Iris pigment epithelial cell (primary cell): ENCODE measurements at places on chromosomes 6 and 20.
A peak's percentile ranks its signal among the peaks of the same experiment; 100 is the strongest.

GRCh38 chr6:156953479-156954146 lies 176.4 kb downstream of the ARID1B start:
- DNase-seq: peak; percentile 98

GRCh38 chr20:4507288-4507719 lies 214.4 kb upstream of the PRND start:
- DNase-seq: peak; percentile 92

- DNase-seq: no peak
Measured at GRCh38 chr6:167921831-167922230, 75.6 kb upstream of the KIF25 start.

DNA sequence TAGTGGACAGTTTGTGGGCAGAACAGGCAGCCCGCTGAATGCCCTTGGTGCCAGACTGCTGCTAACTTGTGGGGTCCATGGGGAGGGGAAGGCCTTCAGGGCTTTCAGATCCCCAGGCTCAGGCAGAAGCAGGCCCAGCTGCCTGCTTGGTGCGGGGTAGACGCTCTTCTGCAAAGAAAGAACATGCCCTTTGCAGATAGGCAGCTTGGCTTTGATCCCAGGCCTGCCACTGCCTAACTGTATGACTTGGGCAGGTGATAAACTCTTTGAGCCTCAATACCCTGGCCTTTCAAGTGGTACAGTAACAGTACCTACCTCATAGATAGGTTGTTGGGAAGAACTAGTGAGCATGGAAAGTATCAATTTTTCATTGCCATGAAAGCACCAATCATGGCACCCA lies 28.4 kb downstream of the CHMP4B start:
- no peak for DNase-seq

DNA sequence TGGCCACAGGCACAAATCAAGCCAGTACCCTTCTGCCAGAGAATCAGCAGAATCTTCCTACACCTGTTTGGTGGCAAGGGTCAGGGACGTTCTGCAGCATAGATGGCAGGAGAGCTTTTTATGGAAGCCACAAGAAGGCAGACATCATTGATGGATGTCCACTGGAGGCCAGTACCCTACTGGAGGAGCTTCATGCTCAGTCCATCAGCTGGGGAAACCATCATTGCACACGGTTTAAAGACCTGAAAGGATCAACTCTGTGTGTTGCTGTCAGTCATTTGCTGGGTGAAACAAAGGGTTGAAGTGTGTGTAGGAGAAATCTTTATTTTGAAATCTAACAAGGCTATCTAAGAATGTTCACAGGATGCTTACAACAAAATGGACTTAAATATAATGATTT lies 158.9 kb upstream of the SASH1 start:
- no peak for DNase-seq

- peak; percentile 58 for DNase-seq
Measured at GRCh38 chr20:44491635-44492395, 16.1 kb downstream of the TTPAL start.

- DNase-seq: no peak
Measured at GRCh38 chr6:79188885-79189480, 45.5 kb downstream of the HMGN3 start.

DNA sequence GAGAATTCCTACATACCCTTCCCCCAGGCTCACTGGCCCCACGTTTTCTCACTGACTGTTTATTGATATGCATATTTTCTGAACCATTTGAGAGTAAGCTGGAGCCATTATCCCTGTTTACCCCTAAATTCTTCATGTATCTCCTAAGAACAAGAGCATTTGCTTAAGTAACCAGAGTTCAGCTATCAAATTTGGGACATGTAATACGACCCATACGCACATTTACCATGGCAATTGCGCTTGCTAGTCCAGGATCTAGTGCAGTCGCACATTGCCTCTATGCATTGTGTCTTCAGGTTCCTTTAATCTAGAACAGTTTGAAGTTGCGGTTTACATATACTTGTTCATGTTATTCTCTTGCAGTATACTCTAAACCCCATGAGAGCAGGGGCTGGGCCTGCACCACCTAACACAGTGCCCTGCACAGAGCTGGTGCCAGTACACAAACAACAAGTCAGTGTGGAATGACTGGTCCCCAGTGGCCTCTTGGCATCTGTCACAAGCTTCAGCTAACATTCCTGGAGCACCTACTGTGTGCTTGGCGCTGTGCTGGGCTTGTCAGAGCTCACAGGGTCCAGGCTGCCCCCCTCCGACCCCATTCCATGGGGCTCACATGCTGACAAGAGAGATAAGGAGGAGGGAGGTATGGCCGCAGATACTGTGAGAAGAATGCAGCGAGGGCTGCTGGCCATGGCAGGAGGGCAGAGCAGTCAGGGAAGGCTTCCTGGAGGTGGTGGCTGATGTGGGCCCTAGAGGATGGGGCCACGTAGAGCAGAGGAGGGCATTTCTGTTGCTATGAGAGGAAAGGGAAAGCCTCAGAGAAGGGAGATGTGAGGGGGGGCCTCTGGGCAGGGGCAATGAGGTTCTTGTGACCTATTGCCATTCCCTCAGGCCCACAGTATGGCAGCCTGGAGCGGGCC lies 28.1 kb downstream of the SPDEF start:
- no peak for DNase-seq

DNA sequence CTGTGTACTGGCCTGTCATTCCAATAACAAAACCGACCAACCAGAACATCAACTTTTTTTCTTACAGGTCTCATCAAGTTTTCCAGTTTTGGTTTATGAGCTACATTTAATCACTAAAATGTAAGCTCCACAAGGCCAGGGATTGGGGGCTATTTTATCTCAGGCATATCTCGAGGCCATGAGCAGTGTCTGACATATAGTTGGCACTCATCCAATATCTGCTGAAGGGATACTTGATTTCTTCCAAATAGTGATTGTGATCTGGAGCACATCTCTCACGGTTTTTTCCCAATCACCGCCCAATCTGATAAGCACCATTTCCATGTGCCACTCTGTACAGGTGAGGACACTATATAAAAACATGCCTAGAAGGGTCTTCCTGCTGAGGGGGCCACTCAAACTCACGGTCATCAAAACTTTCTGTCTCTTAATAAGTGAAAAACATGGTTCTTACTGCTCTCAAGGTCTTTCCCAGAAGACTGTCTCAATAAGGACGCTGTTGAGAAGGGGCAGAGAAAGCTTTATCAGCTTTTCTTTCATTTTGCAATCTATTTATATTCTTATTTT lies 65.5 kb downstream of the MAN1A1 start:
- DNase-seq: no peak

- DNase-seq: no peak
Measured at GRCh38 chr6:44497807-44498206, 110.3 kb downstream of the CDC5L start.

GRCh38 chr6:74690365-74690764 lies 515.5 kb downstream of the COL12A1 start:
- DNase-seq: peak; percentile 24

DNA sequence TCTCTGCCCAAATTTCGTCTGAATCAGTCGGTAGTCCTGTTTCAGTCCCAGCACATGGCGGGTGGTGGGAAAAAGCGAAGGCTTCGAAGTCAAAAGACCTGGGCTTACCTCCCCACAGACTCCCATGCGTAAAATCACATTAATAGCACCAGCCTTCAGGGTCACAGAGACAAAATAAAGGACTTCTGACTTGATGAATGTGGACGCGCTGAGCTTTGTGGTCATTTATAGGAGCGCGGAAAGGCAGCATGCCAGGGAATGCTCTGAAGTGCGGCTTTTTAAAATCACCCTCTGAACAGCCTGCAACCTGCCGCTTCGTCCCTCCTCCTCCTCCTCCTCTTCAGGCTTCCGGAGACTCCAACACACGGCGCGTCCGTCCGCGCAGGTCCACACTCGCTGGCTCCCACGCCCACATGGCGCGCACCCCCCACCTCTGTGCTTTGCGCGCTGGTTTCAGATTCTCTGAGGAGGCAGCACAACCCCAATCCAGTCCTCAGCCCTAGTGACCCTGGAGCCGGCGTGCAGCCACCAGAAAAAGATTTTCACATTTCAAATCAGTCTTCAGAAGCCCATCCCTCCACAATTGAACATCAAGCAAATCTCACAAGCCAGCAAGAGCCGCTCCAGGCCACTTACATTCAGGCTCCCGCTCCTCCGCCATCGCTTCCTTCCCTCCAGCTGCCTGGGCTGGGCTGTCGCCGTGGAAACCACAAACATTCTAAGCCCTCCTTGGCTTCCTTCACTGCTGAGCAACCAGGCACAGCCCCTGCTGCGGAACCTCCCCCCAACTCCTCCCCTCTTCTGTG lies at the start of gene C6orf118:
C6orf118 (minus strand) TSS at position 680 of the 806 bp plus-strand sequence; CDS start at position 661, 19 bp downstream.
- DNase-seq: peak; percentile 70

DNA sequence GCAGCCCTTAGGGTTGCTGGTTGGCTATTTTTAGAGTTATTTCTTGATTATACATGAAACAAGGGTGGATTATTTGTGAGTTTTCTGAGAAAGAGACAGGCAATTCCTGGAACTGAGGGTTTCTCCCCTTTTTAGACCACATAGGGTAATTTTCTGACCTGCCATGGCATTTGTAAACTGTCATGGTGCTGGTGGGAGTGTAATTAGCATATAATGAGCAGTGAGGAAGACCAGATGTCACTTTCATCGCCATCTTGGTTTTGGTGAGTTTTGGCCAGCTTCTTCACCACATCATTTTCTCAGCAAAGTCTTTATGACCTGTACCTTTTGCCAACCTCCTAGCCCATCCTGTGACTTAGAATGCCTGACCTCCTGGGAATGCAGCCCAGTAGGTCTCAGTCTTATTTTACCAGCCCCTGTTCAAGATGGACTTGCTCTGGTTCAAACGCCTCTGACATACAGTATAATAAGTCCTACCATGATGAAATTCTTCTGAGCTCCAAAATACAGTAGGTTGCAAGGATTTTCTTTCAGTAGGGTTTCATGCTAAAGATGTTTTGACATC lies 117.1 kb downstream of the ISM1 start:
- DNase-seq: no peak

DNA sequence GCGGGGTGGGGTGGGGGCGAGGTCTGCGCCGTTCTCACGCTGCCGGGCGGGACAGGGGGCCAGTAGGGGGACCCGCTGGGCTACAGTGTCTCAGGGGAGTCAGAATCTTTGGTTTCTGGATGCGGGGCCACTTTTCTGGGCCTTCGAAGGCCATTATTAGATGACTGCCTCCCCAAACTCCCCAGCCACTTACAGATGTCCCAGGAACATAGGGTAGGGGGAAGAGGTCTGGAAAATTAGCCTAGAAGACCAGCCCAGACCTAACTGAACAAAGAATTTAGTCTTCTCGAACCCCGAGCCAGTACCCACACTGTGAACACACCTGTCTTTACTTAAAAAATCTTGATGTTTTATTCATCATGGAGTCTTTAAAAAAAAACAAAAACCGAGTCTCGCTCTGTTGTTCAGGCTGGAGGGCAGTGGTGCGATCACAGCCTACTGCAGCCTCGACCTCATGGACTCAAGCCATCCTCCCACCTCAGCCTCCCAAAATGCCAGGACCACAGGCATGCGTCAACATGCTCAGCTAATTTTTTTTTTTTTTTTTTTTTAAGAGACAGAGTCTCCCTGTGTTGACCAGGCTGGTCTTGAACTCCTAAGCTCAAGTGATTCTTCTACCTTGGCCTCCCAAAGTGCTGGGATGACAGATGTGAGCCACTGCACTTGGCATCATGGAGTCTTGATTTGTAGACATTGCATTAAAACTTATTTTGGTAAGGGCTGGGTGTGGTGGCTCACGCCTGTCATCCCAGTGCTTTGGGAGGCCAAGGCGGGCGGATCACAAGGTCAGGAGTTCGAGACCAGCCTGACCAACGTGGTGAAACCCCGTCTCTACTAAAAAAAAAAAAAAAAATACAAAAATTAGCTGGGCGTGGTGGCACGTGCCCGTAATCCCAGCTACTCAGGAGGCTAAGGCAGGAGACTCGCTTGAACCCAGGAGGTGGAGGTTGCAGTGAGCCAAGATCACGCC lies 3.3 kb upstream of the SLC29A1 start:
- no peak for DNase-seq

DNA sequence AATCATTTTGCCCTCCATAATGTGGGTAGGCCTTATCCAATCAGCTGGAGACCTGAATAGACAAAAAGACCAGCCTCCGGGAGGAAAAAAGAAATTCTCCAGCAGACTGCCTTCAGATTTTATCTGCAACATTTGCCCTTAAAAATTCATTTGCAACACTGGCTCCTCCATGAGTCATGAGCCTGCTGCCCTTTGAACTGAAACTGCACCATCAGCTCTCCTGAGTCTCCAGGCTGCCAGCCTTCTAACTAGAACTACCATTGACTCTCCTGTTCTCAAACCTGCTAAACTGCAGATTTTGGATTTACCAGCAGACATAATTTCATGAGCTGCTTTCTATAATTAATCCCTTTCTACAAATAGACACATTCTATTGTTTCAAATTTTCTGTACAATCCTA lies 223.9 kb upstream of the THEMIS start:
- peak; percentile 69 for DNase-seq

DNA sequence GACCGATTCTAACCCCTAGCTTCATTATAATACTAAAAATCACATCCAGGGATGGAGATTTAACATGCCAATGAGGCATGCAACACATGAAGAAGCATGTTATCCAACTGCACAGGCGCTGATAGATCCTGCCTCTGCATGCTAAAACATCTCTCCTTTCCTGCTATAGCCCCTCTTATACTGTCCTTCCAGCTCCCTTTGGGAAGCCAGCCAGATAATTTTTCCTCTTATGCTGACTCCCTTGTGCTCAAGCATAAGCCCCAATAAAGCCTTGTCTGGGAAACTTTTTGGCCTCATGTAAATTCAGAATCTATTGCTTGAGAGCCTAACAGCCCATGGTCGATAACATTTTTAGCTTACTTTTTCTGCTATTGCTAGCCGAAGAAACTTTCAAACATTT lies 404.3 kb downstream of the EPM2A start:
- DNase-seq: no peak

- DNase-seq: no peak
Measured at GRCh38 chr6:80105972-80106417, 476 bp upstream of the BCKDHB start.
